ENCODE measurements at places on chromosomes 13 and 19.
A peak's percentile ranks its signal among the peaks of the same experiment; 100 is the strongest.

DNA sequence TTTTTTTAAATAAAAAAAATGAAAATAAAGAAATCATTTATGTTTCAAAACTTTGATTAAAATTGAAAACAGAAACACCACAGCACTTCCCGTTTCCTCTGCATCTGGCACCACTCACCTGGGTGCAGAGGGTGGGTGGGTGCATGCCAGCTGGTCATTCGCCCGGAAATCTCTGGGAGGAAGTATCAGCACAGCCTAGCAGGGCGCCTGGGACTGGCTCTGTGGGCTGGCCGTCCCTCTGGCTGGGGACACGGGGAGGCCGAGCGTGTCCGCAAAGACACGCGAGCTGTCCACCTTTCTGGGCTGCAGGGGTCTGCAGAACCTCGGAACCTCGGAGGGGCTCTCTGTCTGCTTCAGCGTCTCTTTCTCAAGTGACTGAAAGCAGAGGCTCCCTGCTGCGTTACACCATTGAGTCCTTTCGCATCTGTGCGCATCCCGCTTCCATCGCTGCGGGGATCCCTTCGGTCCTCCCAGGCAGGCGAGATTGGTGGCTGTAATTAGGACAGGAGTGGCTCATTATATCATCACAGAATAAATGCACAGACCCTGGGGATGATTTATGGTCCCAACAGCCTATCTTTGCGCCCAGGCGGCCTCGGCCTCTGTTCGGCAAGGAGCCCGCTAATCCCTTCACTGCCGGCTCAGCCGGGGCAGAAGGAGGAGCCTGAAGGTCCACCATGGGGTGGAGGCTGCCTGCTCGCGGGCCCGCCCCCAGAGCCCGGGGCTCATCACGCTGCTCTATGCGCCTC is 17.2 kb downstream of the CRTC1 start:
- DNase-seq = peak; percentile 67

DNA sequence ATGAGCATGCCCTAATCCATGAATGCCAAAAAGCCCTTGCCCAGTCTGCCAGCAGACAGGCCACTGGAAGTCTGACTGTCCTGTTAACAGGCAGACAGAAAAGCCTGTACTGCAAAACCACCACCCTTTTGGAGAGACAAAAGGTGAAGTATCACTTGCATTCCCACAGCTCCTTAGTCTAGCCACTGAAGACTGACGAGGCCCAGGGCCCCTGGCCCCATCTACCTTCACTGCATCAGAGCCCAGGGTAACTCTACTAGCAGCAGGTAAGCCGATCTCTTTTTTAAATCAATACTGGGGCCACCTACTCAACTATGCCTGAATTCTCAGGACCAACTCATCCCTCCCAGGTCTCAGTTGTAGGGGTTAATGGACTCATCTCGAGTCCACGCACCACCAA is 45.5 kb downstream of the ZNF93 start:
- DNase-seq = no peak

DNA sequence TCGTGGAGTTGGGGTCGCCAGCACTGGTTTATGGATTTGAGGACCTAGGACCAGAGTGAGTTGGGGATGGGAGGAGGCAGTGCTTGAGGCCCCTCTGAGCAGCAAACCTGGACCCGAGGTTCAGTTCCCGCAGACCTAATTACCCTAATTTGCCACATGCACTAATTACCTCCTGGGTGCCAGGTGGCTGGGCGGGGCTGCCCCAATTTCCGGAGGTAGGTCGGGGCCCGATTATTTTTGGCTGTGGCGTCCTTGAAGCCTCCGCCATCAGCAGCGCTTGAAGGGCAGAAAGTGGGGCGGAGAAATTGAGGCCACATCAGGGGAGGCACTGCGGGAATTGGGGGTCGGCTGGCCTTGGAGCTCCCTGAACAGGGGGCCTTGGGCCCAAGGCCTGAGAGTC is 5.9 kb upstream of the HOMER3 start:
- DNase-seq = no peak

GRCh38 chr13:29855009-29855408 is 4.6 kb upstream of the UBL3 start:
- no peak for DNase-seq

- no peak for DNase-seq
These were observed 533.0 kb downstream of the MYO16 start for GRCh38 chr13:109162248-109163036.

DNA sequence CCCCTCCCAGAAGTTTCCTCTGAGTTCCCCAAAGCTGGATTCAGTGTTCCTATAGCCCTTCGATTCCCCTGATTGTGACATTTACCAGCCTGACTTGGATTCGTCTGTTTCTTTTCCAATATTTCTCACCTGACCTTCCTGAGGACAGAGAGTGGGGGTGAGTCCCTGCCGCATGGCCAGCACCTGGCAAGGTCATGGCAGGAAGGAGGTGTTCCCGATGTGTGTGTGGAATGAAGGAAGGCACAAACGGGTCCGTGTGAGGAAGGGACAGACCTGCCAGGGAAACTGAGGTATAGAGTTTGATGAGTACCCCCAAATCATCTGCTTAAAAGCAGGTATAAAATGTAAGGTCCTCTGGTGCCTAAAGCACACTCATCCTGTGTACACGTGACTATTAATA is 3.3 kb downstream of the COL4A1 start:
- no peak for DNase-seq

- DNase-seq = peak; percentile 27
These were observed 22.2 kb downstream of the CCDC169 start for GRCh38 chr13:36275190-36276002.

DNA sequence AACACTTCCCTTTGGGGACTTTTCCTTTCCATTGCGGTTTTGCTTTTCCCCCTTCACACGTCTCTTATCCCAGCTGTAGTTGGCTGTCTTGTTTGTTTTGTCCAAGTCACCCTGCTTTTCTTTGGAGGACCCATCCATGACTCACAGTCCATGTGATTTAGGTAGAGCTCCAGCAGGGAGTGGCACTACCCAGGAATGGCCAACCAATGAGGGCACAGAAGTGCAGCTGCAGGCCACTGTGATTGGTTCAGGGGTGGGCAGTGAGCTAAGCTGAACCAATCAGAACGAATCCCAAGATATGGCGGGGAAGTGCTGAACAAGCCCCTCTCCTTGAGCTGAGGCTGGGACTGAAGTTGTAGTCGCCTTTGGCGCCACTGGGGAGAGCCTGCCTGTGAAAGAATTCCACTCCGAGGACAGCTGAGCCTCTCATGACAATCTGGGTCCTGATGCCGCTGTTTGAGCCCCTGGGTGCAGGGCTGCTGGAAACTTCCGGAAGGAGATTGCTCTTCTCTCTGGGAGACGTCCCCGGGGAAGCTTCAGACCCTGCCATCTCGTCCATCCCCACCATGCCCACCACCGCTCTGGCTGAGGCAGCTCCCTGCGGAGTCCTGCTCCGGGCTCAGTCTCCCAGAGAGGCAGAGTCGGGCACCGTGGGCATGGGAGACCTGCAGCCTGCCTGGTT is 62.9 kb upstream of the URI1 start:
- DNase-seq = no peak

DNA sequence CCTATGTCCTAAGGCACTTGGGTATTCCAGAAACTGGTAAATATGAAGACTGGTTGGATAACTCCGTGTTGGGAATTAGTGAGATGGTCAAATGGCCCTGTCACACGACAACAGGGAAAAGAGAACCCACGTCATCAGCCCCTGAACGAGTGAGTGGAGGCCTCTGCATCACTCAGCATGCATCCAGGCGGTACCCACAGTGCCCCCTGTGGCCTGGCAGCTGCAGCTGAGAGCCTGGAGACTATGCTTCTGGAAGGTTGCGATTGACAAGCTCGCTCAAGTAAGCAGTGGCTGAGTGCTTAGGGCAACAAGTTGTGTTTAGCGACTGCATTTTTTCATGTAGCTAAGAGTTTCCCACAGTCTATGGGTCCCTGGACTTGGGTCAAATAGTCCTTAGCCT is 55.9 kb downstream of the COL4A2 start:
- DNase-seq = no peak

- DNase-seq = no peak
These were observed 137.9 kb downstream of the TM9SF2 start for GRCh38 chr13:99639126-99639525.

GRCh38 chr19:35392742-35393715 is 22.2 kb downstream of the GPR42 start:
- no peak for DNase-seq

- no peak for DNase-seq
These were observed 613.2 kb upstream of the SLITRK5 start for GRCh38 chr13:87057807-87058520.

DNA sequence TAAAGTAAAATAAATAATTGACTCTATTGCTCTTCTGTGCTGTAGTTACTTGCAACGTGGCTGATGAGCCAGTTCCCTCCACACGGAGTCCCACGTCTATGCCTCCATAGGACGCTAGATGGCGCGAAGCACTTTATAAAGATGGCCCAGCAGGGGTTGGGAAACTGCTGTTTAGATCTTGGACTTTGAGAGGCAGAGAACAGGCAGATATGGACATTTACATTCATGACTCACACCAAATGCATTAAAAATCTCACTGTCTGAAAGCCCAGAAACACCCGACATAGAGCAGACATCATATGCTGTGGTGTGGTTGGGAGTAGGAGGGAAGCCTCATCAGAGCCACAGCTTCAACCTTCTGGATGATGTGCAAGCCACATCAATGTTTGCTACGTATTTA is 643.1 kb upstream of the ARGLU1 start:
- DNase-seq = peak; percentile 70

- no peak for DNase-seq
These were observed 45.4 kb downstream of the CCL25 start for GRCh38 chr19:8097681-8098567.

GRCh38 chr13:30031488-30031887 is 181.1 kb upstream of the UBL3 start:
- no peak for DNase-seq

GRCh38 chr19:34963573-34964406 is at the start of gene ZNF792:
Gene ZNF792, minus strand, starts transcription at chr19:34964229. Its CDS starts 567 bp downstream, at chr19:34963662.
- peak; percentile 40 for DNase-seq

DNA sequence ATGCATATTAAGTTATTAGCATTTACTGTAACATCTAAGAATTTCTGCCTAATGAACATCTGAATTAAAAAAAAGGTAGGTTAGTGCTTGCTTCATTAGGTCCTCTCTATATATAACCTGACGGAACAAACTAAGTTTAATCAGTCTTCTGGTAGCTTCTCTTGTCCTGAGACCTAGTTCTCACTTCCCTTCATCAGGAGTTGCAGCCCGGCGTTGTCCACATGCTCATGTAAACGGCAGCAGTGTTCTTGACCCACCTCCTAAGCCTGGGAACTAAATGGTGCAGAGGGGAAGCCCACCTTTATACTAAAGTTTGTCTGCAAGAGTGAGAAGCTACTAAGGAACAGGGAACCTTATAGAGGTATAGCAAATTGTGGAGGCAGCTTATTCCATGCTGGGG is 31.9 kb upstream of the CPB2 start:
- no peak for DNase-seq

GRCh38 chr13:25116044-25116443 is 20.1 kb downstream of the PABPC3 start:
- no peak for DNase-seq

DNA sequence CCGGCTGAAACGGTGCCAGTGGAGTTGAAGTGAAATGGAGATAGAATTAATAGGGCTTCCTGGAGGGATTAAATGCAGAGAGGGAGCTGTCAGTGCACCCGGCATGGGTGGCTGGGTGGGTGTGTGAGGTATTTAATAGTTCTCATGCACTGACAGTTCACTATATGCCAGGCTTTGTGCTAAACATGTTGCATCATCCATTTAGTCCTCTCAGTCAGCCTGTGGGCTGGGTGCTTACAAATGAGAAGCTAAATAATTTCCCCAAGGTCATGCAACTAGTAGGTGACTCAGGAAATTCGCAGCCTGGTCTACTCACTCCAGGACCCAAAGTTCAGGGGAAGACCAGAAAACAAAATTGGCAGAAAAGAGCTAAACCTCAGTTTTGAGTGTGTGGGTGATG is 63.5 kb upstream of the SPATA13 start:
- no peak for DNase-seq

GRCh38 chr13:79445968-79446645 is 34.8 kb upstream of the NDFIP2 start:
- DNase-seq = no peak

DNA sequence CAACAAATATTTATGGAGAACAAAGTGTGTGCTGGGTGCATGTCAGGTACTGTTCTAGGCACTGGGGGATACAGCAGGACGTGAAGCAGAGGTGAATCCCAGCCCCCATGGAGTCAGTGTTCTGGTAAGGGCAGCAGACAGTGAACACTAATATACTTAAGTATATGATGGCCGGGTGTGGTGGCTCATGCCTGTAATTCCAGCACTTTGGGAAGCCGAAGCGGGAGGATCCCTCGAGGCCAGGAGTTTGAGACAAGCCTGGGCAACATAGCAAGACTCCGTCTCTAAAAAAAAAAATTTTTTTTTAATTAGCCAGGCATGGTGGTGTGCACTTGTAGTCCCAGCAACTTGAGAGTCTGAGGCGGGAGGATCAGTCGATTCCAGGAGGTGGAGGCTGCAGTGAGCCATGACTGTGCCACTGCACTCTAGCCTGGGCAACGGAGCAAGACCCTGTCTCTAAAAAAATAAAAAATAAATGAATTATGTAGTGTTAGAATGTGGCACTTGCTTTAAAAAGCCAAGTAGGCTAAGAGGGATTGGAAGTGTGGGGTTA is 22.6 kb downstream of the CHST8 start:
- no peak for DNase-seq

DNA sequence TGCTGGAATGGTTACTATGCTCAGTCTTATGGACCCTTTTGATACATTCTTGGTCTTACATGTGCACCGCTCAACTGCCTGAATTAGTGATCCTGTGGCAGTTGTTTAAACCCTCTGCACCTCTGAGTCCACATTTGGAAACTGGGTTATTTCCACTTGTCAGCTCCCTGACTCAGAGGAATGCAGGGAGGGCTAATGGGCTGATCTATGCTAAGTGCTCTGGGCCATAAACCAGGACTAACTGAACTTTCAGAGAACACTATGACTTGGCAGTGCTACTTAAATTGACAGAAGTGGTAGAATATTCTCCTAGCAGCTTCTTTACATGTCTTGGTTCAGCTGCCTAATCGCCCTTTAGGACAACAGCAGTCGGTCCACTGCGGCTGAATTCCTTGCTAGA is 26.8 kb upstream of the MED4 start:
- DNase-seq = no peak

DNA sequence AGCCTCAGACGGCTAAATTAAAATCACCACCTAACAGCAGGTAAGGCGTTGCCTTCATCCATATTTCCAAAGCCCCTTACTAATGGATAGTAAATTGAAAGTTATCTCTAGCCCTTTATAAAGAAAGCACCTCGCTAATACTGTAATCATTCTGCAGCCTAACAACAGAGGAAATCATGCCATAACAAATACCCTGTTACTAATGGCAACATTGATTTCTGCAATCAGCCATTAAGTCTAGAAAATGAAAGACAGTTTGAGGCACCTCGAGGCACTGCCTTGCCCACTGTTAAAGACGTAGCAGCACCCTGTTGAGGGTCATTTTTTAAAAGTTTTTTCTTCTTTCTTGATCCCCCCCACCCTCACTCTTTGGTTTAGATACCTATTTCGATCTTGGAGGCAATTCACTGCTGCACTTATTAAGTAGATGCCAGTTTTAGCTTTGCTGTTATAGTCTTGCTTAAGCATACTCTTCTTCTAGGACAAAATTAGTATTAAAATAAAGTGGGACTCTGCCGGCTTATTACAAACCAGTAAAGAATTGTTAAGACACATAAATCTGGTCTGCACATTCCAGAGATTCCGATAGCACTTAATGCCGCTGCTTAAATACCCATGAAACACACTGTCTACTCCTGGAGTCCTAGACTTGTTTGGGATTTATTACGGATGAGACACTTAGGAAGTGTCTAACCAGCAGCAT is 74.8 kb downstream of the ZNF536 start:
- no peak for DNase-seq

GRCh38 chr19:18514800-18515682 is 6.8 kb downstream of the ELL start:
- DNase-seq = no peak

- DNase-seq = no peak
These were observed 115.5 kb downstream of the FGF14 start for GRCh38 chr13:102286326-102286725.
